ENCODE measurements at places on chromosomes 2 and 18.

GRCh38 chr2:227395556-227395955 is 7.8 kb upstream of the SCYGR1 start:
- no peak for DNase-seq

DNA sequence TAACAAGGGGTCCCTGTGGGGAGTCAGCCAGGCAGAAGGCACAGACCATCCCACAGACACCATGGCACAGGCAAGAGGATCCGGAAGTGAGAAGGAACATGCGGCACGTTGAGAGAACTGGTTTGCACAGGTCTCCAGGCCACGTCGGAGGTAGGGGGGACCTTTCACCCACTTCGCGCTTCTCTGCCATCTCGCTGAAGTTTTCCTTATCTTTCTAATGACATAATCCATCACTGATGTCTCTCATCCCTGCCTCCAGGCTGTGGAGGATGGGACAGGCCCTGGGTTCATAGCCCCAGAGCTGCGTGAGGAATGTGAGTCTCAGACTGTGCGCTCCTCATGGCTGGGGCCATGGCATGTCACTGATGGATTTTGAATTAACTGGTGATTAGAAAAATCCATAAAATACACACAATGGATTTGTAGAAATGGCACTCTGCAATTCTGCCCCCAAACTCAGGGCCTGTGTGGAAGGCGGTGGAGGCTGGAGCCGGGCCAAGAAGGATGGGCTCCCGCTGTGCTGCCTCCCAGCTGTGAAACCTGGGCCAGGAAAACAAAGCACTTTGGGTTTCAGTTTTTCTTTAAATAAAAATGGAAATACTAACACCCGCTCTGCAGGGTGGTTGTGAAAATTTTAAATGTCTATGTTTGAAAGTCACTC is 113.3 kb upstream of the ALKAL2 start:
- no peak for DNase-seq

DNA sequence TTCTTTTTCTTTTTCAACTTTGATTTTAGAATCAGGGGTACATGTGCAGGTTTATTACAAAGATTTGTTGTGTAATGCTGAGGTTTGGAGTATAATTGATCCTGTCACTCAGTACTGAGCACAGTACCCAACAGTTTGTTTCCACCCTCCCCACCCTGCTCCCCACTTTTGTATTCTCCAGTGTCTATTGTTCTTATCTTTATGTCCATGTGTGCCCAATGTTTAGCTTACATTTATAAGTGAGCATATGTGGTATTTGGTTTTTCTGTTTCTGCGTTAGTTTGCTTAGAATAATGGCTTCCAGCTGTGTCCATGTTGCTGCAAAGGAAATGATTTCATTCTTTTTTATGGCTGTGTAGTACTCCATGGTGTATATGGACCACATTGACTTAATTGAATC is 43.1 kb downstream of the RDH14 start:
- no peak for DNase-seq

GRCh38 chr2:99096728-99097127 is 44.8 kb upstream of the C2orf15 start:
- no peak for DNase-seq

GRCh38 chr2:160322320-160322719 is 122.2 kb upstream of the ITGB6 start:
- DNase-seq = no peak

DNA sequence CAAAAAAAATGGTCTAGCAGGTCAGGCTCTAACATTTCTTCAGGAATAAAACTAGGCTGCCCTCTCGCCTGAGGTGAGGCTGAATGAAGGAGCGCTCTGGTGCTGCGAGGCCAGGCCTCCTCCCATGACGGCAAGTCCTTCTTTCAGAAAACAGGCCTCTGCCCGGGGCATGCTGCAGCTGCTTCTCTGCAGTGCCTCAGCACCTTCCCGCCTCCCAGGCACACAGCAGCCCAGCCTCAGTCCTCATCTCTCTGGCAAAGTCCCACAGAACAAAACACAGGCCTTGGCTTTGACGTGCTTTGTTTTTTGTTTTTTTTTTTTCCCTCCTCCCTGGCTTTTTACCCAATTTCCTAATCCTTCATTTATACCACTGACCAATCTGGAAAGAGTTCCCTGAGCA is 74.8 kb downstream of the BCL11A start:
- no peak for DNase-seq

- no peak for DNase-seq
Observed at GRCh38 chr2:172970660-172971059, 105.0 kb upstream of the MAP3K20 start.

DNA sequence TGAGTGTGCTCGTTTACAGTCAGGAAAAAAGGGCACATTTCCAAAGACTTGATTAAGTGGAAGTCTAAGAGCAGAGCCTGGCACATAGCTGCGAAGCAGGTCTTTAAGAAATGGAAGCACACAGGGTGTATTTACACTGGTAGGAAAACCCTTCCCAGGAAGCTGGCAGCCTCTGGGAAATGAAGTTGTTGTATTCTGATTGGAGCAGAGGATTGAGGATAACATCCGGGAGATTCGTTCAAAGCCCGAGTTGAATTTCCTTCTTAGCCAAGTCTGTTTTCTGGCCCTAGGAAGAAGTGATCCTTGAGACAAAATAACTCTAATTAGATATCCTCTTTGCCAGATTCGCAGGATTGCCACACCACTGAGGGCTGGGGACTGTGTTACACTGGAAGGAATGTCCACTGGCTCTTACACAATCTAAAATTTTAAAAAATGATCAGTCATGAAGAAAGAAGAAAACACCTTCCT is 75.9 kb downstream of the ITGB1BP1 start:
- no peak for DNase-seq

Data from smooth muscle cell of the brain vasculature (primary cell).